ENCODE measurements at places on chromosomes 6 and 20.

- DNase-seq = no peak
These were observed 36.1 kb upstream of the ZBP1 start for GRCh38 chr20:57656252-57656820.

DNA sequence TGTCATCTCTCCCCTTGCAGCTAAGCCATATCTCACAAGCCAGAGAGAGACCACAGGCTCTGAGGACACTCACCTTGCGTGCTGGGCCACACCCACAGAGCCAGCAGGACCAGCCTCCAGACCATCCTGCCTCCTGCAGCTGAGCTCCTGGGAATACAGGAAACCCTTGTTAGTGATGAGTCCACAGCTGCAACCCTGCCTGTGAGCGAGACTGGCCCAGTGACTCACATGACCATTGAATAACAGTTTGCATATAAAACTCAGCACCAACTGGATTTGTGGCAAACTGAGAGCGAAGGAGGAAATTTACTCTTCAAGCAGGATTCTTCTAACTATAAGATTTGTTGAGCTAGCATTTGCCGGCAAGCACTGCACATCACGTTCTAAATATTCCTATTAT is 3.0 kb downstream of the THBS2 start:
- DNase-seq = peak; percentile 68

- no peak for DNase-seq
These were observed 104.2 kb upstream of the PDE10A start for GRCh38 chr6:165767228-165767627.

DNA sequence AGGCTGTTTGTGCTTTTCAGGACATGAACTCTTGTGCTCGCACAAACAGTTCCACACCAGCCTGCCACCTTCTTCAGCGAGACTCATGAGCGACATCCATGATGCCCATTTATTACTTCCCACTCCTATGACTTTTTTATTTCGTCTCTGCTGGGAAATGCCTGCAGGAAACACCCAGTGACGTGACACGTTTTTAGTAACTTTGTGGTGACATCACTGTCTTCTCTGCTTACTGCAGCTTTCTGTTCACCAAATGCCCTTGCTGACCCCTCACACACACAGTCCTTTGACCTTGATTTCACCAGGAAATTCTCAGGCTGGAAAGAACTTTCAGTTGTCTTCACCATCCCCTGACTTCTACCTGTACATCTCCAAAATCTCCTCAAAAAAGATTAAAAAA is 8.9 kb downstream of the TRIM40 start:
- no peak for DNase-seq

GRCh38 chr20:24916412-24916811 is 32.7 kb upstream of the CST7 start:
- DNase-seq = no peak

GRCh38 chr6:35794536-35795452 is 2.3 kb downstream of the CLPS start:
- no peak for DNase-seq

GRCh38 chr6:138685257-138685656 is 88.3 kb upstream of the CCDC28A start:
- no peak for DNase-seq

DNA sequence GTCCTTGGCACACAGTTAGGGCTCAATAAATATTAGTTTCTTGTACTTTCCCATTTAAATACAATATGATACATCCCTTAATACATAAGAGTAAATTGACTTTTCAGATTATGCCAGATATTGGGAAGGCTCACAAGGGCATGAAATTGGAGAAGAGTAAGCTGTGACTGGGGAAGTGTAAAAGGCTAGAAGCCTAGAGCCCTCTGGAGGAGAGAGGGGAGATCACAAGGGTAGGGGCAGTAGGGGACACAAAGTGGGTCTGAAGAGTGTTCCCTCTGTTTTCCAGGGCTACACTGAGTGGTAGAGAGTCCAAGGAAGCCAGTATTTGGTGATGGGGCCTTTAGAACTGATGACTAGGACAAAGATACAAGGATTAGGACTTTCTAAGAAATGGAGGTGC is 562.9 kb upstream of the CHD6 start:
- no peak for DNase-seq

DNA sequence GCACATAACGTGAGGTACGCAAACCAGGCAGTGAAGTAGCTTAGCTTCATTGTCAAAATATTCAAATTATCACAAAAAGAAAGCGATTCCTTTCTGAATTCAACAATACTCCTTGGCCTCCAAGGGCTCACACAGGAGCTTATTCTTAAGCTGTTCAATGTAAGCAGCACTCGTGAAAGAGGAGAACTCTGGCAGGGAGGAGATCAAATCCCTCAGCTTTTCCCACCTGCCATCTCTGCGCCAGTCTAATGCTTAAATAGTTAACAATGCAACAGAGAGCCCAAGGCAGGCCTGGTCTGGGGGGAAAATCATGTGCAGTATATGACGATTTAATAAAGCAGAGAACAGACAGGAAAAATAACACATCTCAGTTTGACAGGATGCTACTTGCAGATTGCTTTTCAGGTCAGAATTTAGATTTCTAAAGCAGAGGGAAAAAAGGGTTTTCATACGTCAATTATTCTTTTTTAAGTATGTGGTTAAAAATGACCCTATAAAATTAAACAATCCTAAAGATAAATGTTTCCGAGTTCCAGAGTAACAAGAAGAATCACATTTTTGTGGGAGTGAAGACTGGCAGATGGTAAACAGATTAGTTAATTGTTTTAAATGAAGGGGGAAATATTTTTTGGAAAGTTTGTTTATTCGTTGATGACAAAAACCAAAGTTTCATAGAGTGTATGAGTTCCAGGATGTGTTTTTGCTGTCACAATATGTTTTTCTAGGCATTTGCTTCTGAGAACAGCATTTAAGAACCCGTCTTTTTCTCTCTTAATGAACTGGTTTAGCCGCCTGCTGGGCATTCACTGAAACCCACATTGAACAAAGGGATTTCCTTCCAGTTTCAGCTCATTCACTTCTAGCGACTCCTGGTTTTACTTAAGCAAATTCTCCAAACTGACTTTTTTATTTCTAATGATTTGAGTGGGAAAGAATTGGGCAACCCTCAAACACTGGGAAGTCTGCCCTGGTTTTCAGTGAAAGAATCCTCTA is 45.9 kb downstream of the PLAGL1 start:
- no peak for DNase-seq

- no peak for DNase-seq
These were observed 27.4 kb upstream of the BMP5 start for GRCh38 chr6:55902796-55903195.

DNA sequence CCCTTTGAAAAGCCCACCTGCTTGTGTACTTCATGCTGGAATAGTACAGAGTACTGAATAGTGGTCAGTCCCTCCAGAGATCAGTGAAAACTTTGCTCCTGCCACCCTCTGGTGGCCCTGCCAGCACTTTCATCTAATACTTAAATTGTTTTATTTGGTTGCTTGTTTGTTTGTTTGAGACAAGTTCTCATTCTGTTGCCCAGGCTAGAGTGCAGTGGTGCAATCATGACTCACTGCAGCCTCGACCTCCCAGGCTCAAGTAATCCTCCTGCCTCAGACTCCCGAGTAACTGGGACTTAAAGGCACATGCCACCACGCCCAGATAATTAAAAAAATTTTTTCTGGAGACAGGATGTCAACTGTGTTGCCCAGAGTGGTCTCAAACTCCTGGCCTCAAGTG is 9.1 kb downstream of the FAM83D start:
- no peak for DNase-seq

DNA sequence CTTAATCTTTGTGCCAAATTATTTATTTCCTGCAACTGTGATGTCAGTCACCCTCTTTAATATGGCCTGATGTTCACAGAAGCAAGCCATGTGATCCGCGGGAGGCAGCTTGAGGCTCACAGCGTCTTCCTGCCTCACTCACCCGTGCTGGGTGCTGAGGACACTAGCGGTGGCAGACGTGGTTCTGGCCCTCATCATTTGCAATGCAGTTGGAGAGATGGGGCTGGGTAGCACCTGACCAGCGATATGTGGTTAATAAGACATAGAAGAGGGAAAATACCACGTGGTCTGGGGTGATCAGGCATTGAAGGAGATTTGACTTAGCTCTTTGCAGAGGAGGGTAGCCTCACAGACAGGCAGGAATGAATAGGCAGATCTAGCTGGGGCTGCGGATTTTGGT is 264.7 kb downstream of the TMEM242 start:
- no peak for DNase-seq

- DNase-seq = no peak
These were observed 236.4 kb downstream of the LRFN2 start for GRCh38 chr6:40350747-40351217.

GRCh38 chr6:165922309-165922794 is 245.3 kb downstream of the TBXT start:
- peak; percentile 53 for DNase-seq

GRCh38 chr6:163260911-163261310 is 153.6 kb upstream of the QKI start:
- DNase-seq = no peak

DNA sequence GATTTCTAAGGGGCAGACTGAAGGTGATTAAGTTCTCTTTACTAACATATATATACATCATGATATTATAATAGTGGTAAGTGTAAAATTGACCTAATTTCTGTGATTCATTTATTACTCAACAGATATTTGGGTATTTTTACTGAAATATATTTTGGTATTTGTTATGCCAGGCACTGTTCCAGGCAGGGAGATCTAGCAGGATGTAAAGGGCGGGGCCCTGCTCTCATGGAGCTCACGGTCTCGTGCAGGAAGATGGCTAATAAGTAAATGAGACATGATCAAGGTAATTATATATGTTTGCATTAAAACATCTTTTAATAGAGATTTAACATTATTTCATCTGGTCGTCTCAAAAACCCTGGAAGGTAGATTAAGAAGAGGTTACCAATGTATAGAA is 27.7 kb downstream of the FAM50B start:
- no peak for DNase-seq

DNA sequence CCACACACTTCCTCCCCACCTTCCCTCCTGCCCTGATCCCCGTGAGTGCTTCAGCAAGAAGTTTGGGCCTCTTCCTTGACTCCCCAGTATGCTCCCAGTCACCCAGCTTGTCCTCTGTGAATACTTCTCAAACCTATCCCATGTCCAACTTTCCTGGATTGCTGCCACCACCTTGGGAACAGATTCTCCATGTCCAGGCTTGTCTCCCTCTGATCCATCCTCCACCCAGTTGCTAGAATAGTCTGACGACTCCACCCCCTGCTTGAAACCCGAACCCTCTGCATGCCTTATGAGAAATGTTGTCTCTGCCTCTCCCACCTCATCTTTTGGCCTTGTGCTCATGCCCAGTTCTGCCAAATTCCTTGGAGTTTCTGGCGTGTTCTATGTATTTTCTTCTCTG is 108.0 kb downstream of the PPP1R14C start:
- DNase-seq = peak; percentile 47

GRCh38 chr20:41086402-41087324 is 50.7 kb upstream of the PLCG1 start:
- no peak for DNase-seq

DNA sequence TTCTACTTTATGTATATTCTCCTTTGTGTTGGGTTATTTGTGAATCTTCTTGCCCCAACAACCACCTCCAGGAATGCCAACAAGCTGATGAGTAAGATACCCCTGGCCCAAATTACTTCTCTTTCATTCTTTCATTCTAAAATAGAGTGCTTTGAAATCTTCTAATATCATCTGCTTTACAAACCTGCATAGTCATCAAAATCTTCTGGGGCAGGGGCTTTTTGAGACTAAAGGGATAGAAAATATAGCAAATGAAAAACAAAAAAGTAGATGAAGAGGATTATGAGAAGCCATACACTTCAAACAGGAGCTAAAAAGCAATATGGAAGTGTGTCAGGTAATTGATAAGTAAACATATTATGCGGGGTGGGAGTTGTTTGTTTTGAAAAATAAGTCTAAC is 150.7 kb upstream of the SOX4 start:
- no peak for DNase-seq

- DNase-seq = no peak
These were observed 243.9 kb downstream of the PKHD1 start for GRCh38 chr6:51843456-51844056.

DNA sequence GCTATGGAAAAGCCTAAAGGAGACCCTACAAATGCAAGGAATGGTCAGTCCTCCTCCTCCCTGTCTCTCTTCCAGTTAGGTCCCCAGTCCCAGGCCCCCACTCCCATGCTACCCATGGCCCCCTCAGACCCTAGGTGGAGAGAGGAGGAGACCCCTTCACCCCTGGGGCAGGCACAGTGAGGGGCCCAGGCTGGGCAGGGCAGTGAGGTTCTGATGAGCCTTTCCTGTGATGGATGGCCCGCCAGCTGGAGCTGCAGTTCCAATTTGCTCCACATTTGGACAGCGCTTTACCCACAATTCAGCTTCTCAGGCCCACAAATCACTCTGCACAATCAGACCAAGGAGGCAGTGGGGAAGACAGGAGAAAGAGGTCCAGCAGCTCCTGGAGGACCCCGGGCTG is 37.3 kb upstream of the MLN start:
- DNase-seq = no peak

DNA sequence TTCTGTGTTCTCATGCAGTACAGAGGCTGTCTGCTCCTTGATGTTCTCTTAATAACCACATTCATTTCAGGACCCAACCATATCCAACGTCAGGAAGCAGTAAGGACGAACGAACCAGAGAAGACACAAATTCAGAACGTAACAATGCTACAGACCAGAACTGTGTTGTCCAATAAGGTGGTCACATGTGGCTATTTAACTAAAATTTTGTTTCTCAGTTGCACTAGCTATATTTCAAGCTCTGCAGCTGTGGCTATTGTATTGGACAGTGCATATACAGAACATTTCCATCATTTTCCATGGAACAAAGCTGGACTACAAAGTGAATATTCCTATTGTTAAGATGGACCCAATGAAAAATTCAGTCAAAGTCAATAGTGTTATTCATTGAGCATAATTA is 27.0 kb downstream of the MAP7 start:
- DNase-seq = no peak

DNA sequence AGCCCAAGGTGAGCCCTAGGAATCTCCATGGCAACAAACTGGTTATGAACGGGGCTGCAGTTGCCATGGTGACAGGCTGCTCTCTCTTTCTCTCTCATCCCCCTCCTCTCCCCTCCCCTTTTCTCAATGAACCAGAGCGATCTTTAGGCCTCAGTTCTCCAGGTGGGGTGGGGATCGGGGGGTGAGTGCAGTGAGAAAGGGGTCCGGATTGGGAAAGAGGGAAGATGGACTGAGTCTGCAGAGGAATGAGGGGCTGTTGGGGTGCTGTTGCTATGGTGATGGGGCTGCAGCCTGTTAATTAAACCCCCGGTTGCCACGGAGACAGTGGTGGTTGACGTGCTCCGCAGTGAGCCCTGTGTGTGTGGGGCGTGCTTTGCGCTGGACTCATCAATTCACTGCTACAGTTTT is 3.6 kb upstream of the SLC12A5 start:
- DNase-seq = no peak
